ENCODE measurements at places on chromosomes 6 and 20.

DNA sequence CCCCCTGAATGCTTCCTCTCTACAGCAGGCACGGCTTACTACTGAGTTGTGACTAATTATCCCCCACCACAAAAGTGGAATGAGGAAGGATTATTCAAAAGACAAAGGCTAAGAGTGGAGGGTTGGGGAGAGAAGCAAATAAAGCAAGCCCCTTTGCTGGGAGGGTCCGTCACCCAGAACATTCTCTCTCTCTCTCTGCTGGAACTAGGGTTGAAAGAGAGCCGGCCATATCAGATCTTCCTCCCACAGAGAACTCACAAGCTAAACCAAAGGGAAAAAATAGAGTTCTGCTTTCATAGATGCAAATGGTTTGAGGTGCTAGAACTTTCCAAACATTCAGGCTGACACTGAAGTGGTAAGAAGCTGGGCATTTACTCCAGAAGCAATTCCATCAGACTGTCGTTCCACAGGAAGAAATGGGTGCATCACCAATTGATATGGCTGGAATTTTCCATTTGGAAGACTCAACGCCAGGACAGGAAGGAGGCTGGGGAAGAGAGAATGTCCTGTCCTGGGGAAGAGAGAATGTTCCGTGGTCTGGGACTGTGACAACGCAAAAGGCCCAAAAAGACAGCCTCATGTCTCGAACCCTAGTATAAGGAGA lies 7.9 kb downstream of the ZMYND8 start:
- no peak for DNase-seq

DNA sequence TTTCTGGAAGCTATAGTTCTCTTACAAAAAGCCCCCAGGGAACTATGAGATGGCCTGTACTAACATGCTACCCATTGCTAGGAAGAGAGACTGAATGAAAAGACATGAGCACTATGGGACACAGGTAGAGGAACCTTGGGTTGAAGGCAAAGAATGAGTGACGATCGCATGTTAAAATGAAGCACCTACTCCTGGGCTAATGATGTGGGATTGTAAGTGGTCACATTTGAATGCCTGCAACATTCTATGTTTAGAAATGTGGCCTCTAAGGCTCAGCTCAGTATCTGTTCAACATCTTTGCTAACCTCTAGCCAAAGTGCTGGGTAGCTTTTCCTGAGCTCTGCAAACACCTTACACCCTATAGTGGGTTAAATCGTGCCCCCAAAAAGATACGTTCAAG lies 5.2 kb upstream of the ZC3H12D start:
- DNase-seq, result no peak

- no peak for DNase-seq
Measured at GRCh38 chr6:170269151-170269845, 21.6 kb downstream of the DLL1 start.

DNA sequence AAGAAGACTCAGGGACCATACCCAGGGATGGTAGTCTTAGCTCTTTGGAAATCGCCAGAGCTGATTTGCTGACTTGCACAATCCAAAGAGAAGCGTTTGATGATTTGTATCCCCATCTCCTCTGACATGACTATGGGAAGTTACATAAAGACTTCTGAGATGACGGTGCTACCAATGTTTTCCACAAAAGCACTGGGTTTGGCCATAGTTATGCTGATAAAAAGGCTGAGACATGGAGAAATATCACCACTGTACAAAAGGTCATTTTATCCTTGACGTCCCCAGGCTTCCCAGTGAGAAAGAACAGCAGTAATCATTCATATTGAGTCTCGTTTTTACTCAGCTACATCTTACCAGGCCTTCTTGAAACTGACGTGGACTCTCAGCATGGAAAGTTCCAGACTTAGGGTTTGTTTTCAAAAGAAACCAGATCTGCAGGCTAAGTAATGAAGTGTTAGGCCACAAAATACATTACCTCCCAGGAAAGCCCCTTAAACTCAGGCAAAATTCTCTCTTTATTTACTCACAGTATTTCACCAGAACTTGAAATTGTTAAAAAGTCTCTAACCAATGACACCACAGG lies 370.3 kb upstream of the JARID2 start:
- no peak for DNase-seq

GRCh38 chr6:79028641-79029314 lies 49.3 kb downstream of the PHIP start:
- no peak for DNase-seq

DNA sequence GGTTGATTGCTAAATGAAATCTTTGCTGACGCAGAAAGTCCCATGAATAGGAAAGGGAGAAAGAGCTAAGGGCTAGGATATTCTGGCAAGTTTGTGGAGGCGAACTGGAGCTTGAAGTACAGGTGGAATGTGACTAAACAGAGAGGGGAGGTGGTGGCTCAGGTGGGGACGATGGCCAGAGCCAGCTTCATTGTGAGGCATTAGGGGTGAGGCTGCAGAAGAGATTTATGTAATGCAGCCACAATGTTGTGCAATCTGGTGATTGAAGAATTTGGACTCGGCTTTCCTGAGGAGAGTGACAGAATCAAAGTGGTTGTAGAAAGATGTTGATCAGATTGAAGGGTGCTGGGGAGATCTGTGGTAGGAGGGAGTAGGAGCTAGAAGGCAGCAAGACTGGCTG lies 42.9 kb upstream of the SPACA1 start:
- DNase-seq, result no peak

GRCh38 chr20:61115364-61116065 lies 136.5 kb upstream of the CDH4 start:
- DNase-seq, result no peak

DNA sequence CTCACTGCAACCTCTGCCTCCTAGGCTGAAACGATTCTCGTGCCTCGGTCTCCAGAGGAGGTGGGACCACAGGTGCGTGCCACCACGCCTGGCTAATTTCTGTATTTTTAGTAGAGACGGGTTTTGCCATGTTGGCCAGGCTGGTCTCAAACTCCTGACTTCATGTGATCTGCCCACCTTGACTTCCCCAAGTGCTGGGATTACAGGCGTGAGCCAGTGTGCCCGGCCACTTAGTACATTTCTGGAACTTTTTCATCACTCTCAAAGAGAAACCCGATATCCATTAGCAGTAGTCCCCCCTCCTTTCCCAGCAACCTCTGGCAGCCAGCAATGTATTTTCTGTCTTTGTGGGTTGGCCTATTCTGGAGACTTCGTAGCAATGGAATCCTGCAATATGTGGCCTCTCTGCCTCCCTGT lies 109.8 kb downstream of the JARID2 start:
- no peak for DNase-seq

DNA sequence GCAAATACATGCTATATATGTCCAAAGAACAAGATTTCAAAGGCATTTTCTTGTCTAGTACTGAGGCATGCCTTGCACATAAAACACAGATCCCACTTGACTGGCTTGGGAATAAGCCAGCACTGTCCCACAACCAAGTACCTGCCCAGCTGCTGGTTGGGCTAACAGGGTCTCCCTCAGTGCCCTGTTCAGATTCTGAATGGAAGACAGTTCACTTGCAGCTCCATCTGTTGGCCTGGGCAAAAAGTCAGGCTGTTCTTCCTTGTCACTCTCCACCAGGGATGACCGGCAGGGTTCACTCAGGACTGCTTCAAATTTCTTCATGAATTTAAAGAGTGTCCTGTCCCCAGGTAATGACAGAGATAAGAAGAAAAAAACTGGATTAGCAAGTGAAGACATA lies 44.4 kb upstream of the LYRM2 start:
- no peak for DNase-seq

DNA sequence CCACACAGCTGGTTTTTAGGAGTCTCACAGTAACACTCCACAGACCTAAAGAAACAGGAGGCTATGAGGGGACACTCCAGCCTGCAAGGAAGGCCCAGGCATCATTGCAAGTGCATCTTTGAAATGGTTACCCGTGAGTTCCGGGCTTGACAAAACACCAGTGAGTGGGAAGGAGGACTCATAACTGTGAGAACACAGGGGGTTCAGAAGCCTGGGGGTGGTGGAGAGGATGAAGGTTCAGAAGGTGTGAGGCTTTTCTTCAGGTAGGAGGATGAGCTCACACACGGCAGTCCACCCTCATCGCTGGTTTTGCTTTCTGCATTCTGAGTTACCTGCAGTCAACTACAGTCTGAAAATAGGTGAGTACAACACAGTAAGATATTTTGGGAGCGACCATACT lies 39.9 kb downstream of the MAP7 start:
- no peak for DNase-seq

DNA sequence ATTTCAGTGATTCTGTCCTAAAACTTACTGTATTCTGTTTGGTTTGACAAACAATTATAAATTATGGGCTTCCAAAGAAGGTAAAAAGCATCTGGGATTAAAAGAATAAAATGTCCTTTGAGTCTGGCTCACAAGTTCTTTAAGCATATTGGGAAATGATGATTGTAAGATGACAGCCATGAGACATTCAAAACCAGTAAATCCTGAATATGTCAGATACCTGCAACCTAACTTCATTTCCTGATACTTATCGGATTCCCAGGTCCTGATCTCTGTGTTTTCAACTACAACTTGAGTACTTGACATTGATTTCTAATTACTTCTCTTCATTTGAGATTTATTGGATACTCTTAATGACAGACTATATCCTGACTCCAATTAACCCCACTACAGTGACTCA lies 446.6 kb downstream of the GRIK2 start:
- DNase-seq, result no peak

- DNase-seq, result no peak
Measured at GRCh38 chr20:13995841-13996240, 525 bp downstream of the MACROD2 start.

DNA sequence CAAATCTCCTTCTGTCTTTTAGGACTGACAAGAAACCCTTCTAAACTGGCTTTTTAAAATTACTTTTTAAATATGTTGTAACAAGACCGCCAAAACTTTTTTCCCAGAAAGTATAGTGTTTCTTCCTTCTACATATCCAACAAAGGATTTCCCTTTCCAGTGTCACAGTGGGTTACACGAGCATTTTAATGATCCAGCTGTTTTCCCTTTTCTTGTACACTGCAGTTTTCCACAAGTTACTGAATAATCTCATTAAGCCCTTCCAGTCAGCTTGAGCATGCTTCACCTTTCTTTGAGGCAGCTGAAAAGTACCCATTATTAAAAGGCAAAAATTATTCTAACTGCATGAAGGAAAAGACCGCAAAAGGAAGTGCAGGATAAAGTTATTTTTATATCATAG lies 48.6 kb downstream of the CD24 start:
- no peak for DNase-seq

DNA sequence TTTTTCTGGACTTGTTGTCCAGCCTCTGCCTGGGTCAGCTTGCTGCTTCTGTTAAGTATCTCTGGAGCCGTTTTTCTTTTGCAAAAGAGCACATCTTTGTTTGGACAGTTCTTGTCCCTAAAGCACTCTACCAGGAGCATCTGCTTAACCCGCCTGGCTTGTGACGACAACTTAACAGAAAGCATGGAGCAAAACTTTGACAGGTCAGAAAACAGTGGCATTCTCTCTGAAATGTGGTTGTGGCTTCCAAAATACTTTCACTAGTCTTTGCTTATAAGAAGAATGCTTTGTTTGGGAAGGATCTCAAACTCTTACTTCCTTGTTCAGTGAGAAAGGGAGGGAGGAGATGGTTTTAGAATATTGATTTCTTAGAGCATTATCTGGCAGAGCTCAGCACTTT lies 47.6 kb downstream of the CD109 start:
- no peak for DNase-seq

GRCh38 chr20:36010825-36011224 lies 42.4 kb downstream of the CNBD2 start:
- DNase-seq, result no peak

DNA sequence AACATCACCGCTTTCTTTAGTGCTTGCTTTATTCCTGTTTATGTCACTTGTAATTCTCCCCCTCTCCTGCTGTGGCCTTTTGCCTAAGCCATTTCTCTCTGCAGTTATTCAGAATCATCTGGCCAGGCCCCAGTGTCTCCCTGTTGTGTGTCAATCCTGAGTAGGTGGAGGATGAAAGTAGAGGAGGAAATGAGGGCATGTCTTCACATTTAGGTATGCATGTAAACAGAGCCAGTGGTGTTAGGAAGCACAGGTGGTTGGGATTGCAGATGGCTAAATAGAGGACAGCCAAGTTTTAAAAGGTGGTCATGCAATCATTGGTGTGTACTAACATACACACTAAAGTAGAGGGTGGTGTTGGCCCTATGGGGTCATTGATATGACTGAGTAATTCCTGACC lies 5.2 kb downstream of the PRSS35 start:
- DNase-seq, result no peak

- DNase-seq, result no peak
Measured at GRCh38 chr6:66126358-66126757, 419.3 kb upstream of the EYS start.

GRCh38 chr6:77445214-77445613 lies 18.1 kb downstream of the HTR1B start:
- DNase-seq, result no peak

DNA sequence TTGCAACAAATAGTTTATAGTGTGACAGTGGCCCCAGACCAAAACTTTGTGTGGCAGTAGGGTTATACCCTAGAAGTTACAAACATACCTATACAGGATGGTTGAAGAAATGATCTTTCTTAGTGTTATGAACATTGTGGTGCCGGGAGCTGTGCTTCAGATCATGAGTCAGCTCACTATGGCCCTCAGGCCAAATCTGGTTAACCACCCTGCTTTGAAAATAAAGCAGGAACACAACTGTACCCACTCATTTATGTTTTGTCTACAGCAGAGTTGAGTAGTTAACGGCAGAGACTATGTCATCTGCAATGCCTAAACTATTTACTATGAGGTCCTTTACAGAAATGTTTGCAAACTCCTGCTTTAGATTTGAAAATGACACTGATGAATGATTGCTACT lies 24.3 kb downstream of the AKAP7 start:
- no peak for DNase-seq

- DNase-seq, result no peak
Measured at GRCh38 chr20:1280195-1281102, 14.4 kb downstream of the SNPH start.

DNA sequence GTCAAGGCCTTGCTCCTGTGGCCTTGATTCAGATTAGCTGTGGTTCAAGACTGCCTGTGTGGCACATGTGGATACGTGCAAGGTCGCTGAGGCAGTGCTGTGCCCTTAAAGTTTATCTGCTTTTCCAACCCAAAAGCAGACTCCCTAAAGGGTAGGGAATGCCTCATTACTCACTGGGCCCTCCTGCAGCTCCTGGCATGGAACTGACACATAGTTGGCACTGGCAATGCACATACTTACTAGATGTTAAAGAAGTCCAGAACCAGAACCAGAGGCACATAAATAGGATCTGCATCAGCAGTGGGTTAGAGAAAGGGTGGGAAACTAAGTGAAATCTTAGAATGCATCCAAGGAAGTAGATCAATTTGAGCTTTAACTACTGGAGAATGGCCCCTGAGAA lies 90.6 kb upstream of the MLN start:
- no peak for DNase-seq

DNA sequence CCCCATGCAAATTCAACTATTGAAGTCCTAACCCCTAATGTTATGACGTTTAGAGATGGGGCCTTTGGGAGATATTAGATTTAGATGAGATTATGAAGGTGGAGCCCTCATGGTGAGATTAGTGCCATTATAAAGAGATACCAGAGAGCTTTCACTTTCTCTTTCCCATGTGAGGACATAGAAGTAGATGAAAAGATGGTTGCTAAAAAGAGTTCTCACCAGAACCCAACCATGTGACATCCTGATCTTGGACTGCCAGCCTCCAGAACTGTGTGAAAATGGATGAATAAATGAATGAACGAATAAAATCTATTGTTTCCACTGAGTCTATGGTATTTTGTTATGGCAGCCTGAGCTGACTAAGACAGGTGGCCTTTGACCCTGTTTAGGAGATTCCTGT lies 50.6 kb upstream of the FBXO30 start:
- DNase-seq, result no peak

- no peak for DNase-seq
Measured at GRCh38 chr6:107061125-107062020, 33.4 kb downstream of the MTRES1 start.

GRCh38 chr6:14476793-14477531 lies 359.4 kb downstream of the CD83 start:
- DNase-seq, result no peak
